Diencephalon (tissue), 1 donor: ENCODE measurements at places on chromosomes 16 and 17. TPM values are rescaled to one million over a fixed set of nuclear protein-coding genes. Genes with fewer than 3 reads are reported as not detected.

PYY gene
- not detected for total RNA-seq

TBC1D3 gene
- total RNA-seq, result not detected

HBA1 gene
- total RNA-seq, result 1,158 TPM

STX1B gene
- total RNA-seq, result 49.4 TPM

C1QL1 gene
- 8.3 TPM for total RNA-seq

HOXB4 gene
- not detected for total RNA-seq

MT1H gene
- total RNA-seq, result not detected

DHX38 gene
- 45.4 TPM for total RNA-seq

GJC1 gene
- total RNA-seq, result 31.4 TPM

SCRN2 gene
- 20.5 TPM for total RNA-seq

VASN gene
- total RNA-seq, result 3.0 TPM

TMEM238L gene
- total RNA-seq, result not detected

CES5A gene
- total RNA-seq, result 0.46 TPM

KRTAP4-1 gene
- not detected for total RNA-seq

HIC1 gene
- total RNA-seq, result 4.2 TPM

PNMT gene
- total RNA-seq, result 3.2 TPM

CD300C gene
- total RNA-seq, result 0.46 TPM

TMC8 gene
- 0.92 TPM for total RNA-seq

PTX4 gene
- total RNA-seq, result 0.23 TPM

PIEZO1 gene
- 7.8 TPM for total RNA-seq

TP53TG3 gene
- total RNA-seq, result not detected

ZNF423 gene
- 30.9 TPM for total RNA-seq

ADGRG1 gene
- 94.8 TPM for total RNA-seq
